ENCODE measurements at places on chromosomes 1 and 21. TPM values are rescaled to one million over a fixed set of nuclear protein-coding genes. Genes with fewer than 3 reads are reported as not detected.

Gene PAQR6
- total RNA-seq, result 7.3 TPM

Gene FABP3
- total RNA-seq, result not detected

Gene SLC44A5
- total RNA-seq, result not detected

Gene KPRP
- total RNA-seq, result not detected

Gene TEKT2
- not detected for total RNA-seq

Gene NBPF20
- total RNA-seq, result 0.60 TPM

Gene SLAMF6
- total RNA-seq, result 33.7 TPM

Gene TXNDC12
- total RNA-seq, result 48.1 TPM

Gene NHLH2
- total RNA-seq, result not detected

Gene REN
- total RNA-seq, result not detected

GRCh38 chr1:10291705-10292104 is 81.3 kb downstream of the KIF1B start:
- no peak overlapping the region for H3K27ac ChIP-seq
- peaks cover 10% of the 10 kb centered on the region for H3K36me3 ChIP-seq
- DNase-seq, result no peak
- no peaks in the 10 kb centered on the region for H3K4me1 ChIP-seq
- no peaks in the 10 kb centered on the region for H3K27me3 ChIP-seq

GRCh38 chr1:162351246-162351842 is 25.3 kb downstream of the SPATA46 start:
- H3K27me3 ChIP-seq, result peaks cover 7% of the 10 kb centered on the region
- no peaks in the 10 kb centered on the region for H3K4me1 ChIP-seq
- no peaks in the 10 kb centered on the region for H3K36me3 ChIP-seq
- DNase-seq, result no peak
- H3K4me3 ChIP-seq, result no peak overlapping the region
- no peak overlapping the region for H3K27ac ChIP-seq

GRCh38 chr1:183124259-183124658 is 61.8 kb upstream of the LAMC2 start:
- no peak overlapping the region for H3K4me3 ChIP-seq
- H3K27me3 ChIP-seq, result peaks cover 4% of the 10 kb centered on the region
- no peaks in the 10 kb centered on the region for H3K36me3 ChIP-seq
- DNase-seq, result no peak

DNA sequence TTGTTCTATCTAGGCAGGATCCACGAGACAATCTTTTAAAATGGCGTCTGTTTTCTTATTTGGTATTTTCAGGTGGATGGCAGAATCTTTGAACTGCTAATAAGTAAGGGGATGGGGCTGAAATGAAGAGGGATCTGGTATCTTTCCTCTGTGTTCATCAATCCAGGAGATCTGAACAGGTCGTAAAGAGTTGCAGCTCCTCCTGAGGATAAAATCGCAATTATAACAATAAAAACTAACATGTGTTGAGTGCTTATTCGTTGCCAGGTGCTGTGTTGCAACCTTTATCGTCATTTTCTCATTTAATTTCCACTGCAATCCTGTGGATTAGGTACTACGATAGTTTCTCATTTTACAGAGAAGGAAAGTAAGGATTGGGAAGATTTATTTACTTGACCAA is 134.6 kb upstream of the DPYD start:
- peaks cover 12% of the 10 kb centered on the region for H3K4me1 ChIP-seq
- H3K36me3 ChIP-seq, result no peaks in the 10 kb centered on the region
- no peak overlapping the region for H3K27ac ChIP-seq
- H3K27me3 ChIP-seq, result peaks cover 79% of the 10 kb centered on the region

DNA sequence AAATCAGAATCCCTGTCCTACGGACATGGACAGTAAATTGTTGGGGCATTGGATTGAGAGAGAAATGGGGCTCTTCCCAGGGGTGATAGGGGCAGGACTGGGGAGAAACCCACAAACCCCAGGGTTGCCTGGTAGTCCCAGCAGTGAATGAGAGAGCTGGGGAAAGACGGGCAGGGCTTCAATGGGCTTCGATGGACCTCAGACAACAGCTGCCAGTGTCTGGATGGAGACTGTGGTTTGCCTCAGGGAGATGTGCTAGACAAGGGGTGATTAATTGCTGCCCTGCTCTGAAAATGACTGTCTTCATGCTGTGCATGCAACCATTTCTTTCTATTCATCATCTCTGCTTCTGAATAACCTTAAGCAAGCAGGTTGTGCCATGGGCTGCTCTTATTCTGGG is 7.4 kb downstream of the GPR25 start:
- H3K27me3 ChIP-seq, result peaks cover 52% of the 10 kb centered on the region
- no peaks in the 10 kb centered on the region for H3K36me3 ChIP-seq
- no peak for DNase-seq
- no peak overlapping the region for H3K27ac ChIP-seq
- peaks cover 16% of the 10 kb centered on the region for H3K4me1 ChIP-seq

- H3K27ac ChIP-seq, result no peak overlapping the region
- no peak for DNase-seq
- peaks cover 43% of the 10 kb centered on the region for H3K36me3 ChIP-seq
- H3K4me3 ChIP-seq, result no peak overlapping the region
- peaks cover 6% of the 10 kb centered on the region for H3K4me1 ChIP-seq
Observed at GRCh38 chr1:29119121-29119929, 4.4 kb downstream of the TMEM200B start.

DNA sequence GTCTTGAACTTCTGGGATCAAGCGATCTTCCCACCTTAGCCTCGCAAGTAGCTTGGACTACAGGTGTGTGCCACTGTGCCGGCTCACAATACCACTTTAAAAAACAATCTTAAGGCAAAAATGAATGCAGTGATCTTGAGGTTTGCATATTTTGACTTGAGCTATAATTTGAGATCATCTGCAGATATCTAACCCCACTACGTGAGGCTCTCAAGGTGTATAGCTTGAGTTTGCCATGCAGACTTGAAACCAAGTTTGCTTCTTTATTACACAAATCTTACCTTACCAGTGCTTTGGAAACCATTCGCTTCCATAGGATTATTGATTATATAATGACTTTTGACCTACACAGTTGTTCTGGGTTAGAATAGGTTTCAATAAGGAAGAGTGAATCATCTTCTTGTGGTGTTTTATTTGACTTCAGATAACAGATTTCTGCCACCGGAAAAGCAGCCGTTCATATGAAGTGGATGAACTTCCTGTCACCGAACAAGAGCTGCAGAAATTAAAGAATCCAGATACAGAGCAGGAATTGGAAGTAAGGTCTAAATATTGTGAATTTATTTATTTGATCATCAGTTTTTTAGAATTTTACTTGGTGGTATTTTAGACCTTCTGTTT is 155.1 kb downstream of the VPS13D start:
- H3K4me1 ChIP-seq, result peaks cover 43% of the 10 kb centered on the region
- H3K36me3 ChIP-seq, result peaks cover 87% of the 10 kb centered on the region
- peak; percentile 50 for DNase-seq
- peak overlapping the region; percentile 11 for H3K4me3 ChIP-seq
- H3K27me3 ChIP-seq, result no peaks in the 10 kb centered on the region
- peak overlapping the region; percentile 79 for H3K27ac ChIP-seq

DNA sequence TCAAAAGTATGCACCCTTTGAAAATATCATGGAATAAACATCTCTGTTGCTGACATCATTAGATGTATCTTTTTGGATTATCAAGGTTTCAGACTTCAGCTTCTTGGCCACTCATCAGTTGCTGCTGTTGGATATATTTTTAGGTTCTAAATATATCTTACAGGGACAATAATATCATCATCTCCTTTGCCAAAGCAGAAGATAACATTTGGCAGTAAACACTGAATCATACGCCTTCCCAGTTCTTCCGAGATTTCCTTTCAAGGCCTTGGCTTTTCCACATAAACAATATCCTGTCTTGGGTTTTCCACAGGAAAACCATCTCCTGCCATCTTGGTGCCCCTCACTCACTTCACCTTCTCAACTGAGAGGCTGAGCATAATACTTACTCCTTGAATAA is 39.3 kb downstream of the RGS7 start:
- no peaks in the 10 kb centered on the region for H3K36me3 ChIP-seq
- no peak overlapping the region for H3K27ac ChIP-seq
- H3K4me3 ChIP-seq, result no peak overlapping the region

GRCh38 chr21:38787461-38788274 is 18.1 kb upstream of the ETS2 start:
- H3K4me3 ChIP-seq, result no peak overlapping the region
- H3K4me1 ChIP-seq, result peaks cover 8% of the 10 kb centered on the region
- H3K27me3 ChIP-seq, result no peaks in the 10 kb centered on the region
- H3K36me3 ChIP-seq, result peaks cover 3% of the 10 kb centered on the region

DNA sequence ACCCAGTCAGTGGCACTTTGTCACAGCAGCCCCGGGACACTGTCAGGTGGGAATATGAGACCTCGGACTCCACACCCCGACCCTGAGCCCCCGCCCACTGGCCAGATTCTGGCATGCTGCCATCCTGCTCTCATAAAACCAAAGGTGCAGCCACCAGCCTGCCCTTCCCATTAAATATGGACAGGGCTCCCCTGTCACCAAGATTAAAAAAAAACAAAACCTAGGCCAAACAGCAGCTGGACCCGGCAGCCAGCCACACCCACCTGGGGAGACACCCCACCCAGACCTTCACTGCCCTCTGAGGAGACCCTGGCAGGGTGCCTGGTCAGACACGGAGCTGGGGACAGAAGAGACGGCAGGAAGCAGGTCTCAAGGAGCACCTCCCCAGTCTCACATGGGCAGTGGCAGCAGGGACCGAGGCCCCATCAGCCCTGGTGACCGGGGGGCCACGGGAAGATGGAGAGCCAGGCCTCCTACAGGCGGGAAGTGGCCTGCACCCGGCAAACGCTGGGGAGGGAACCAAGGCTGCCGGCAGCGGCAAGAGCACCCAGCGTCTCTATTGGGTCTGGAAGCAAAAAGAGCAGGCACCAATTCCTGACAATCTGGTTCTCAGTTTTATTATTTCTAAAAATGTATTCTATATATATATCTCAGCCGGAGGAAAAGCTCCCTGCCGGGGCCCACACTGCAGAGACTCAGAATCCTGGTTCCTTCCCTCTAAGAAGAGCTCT is 61.9 kb downstream of the ACOT7 start:
- H3K27ac ChIP-seq, result no peak overlapping the region
- no peaks in the 10 kb centered on the region for H3K27me3 ChIP-seq
- H3K4me1 ChIP-seq, result no peaks in the 10 kb centered on the region
- DNase-seq, result no peak

DNA sequence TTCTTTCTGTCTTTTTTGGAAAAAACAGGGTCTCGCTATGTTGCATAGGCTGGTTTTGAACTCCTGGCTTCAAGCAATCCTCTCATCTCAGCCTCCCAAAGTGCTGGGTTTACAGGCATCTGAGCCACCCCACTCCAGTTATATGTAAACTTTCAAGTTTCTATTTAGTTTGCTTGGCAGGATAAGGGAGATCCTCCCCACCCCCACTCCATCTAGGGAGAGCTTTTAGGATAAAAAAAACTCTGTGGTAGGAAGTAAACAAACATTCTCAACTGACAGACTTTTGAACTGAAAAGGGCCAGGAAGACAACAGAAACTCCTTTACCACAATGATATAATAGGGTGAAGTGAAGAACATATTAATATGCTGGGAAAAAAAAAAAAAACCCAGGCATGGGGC is 41.0 kb upstream of the ZNF326 start:
- no peak for DNase-seq
- peaks cover 54% of the 10 kb centered on the region for H3K4me1 ChIP-seq
- H3K27ac ChIP-seq, result peak overlapping the region; percentile 63
- peaks cover 4% of the 10 kb centered on the region for H3K36me3 ChIP-seq
- H3K4me3 ChIP-seq, result no peak overlapping the region

DNA sequence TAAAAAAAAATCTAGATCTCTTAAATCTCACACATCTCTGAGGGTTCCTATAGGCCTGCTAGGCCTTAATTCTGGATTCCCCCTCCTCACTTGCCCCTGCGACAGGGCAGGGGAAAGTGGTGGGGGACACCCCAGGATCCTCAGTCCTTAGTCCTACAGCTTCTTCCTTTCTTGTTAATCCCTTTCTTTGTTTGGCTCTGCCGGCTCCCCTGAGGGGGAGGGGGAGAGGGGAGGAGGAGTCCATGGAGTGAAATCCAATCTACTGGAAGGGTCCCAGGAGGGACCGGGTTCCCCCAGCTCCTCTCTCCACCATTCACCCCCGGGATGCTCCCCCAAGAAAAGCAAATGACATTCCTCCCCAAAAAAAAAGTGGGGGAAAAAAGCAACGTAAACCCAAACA is 8.5 kb downstream of the MEX3A start:
- peaks cover 3% of the 10 kb centered on the region for H3K4me1 ChIP-seq
- H3K27ac ChIP-seq, result no peak overlapping the region
- no peaks in the 10 kb centered on the region for H3K36me3 ChIP-seq
- H3K4me3 ChIP-seq, result no peak overlapping the region

- no peak overlapping the region for H3K27ac ChIP-seq
- H3K4me1 ChIP-seq, result no peaks in the 10 kb centered on the region
- H3K27me3 ChIP-seq, result peaks cover 8% of the 10 kb centered on the region
- peaks cover 2% of the 10 kb centered on the region for H3K36me3 ChIP-seq
Observed at GRCh38 chr1:53847980-53848379, 9.9 kb upstream of the NDC1 start.

DNA sequence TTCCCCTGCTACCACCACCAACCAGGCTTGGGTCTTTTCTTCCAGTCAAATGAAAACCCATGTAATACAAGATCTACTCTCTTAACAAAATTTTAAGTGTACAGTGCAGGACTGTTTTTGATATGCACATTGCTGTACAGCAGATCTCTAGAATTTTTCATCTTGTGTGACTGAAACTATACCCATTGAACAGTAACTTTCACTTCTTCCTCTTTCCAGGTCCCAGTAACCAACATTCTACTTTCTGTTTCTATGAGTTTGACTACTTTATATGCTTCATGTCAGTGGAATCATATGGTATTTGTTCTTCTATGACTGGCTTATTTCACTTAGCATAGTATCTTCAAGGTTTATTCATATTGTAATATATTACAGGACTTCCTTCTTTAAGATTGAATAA is 45.3 kb upstream of the PLPPR4 start:
- H3K27me3 ChIP-seq, result no peaks in the 10 kb centered on the region
- no peaks in the 10 kb centered on the region for H3K4me1 ChIP-seq
- DNase-seq, result no peak

- no peak for DNase-seq
- no peak overlapping the region for H3K4me3 ChIP-seq
- peaks cover 2% of the 10 kb centered on the region for H3K36me3 ChIP-seq
Observed at GRCh38 chr1:36084497-36085115, 712 bp downstream of the TEKT2 start.

DNA sequence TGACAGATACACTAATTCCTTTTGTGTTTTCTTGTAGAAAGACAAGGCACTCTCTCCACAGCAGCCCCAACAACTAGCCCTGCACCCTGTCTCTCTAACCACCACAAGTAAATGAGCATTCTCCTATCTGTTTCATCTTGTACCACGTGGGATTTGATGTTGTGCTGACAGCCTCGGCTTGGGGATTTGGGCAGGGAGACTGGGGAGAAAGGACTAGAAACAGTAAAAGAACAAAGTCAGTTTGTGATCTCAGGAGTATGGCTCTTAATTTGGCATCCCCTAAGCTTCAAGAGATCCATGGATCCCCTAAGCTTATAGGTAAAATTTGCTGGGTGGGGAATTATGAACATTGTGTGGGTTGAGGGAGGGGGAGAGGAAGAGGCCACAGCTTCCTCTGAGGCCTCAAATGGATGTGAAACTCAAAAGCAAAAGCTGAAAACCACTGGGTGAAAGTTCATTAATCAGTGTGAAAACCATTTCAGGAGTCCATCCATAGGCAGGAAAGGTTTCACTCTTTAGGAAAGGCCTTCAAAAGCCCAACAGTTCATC is 3.1 kb downstream of the C1orf162 start:
- peak overlapping the region; percentile 82 for H3K4me3 ChIP-seq
- peaks cover 3% of the 10 kb centered on the region for H3K27me3 ChIP-seq
- peak overlapping the region; percentile 93 for H3K27ac ChIP-seq
- peak; percentile 72 for DNase-seq
- peaks cover 70% of the 10 kb centered on the region for H3K4me1 ChIP-seq
- H3K36me3 ChIP-seq, result peaks cover 42% of the 10 kb centered on the region

- DNase-seq, result no peak
- no peak overlapping the region for H3K4me3 ChIP-seq
- no peaks in the 10 kb centered on the region for H3K4me1 ChIP-seq
- H3K36me3 ChIP-seq, result no peaks in the 10 kb centered on the region
- no peak overlapping the region for H3K27ac ChIP-seq
Observed at GRCh38 chr1:79792219-79792930, 785.8 kb upstream of the ADGRL4 start.
